ENCODE measurements at places on chromosomes 11 and 22.

- no peak for DNase-seq
Observed at GRCh38 chr22:40224702-40225101, 47.0 kb downstream of the TNRC6B start.

- DNase-seq: no peak
Observed at GRCh38 chr22:40193429-40194421, 16.0 kb downstream of the TNRC6B start.

GRCh38 chr11:30106222-30107181, 89.7 kb upstream of the KCNA4 start:
- DNase-seq: no peak

GRCh38 chr22:20773793-20774212, at the start of gene SERPIND1:
SERPIND1 (plus strand) TSS chr22:20774113; CDS start chr22:20779313, 5,200 bp downstream.
- DNase-seq: no peak

DNA sequence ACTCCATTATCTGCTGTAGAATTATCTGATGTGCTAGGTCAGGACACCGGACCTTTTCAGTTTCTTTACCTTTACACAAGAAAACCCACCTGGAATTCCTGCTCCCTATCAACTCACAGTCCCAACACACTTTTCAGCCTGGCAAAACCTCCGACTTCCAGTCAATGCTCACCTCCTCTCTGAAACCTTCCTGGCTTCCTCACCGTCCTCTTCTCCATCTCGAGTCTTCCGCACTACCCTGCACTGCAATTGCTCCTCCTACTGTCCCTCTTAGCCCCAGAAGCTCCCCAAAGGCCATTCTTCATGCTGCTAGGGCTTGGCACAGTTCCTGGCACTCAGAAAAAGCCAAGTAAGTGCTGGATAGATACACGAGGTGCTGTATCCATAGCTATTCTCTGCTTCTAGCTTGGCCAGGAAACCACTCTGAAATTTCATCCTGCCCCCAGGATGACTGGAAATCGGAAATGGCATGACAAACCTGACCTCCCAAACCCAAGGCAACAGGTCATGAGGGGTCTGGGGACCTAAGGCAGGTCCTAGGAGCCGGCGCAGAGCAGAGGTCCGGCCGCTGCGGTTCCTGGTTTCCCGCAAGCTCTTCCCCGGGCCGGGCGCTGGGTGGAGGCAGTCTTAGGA, 702 bp downstream of the SYN3 start:
- no peak for DNase-seq

GRCh38 chr11:62505440-62506091, 41.0 kb downstream of the AHNAK start:
- DNase-seq: no peak

- DNase-seq: no peak
Observed at GRCh38 chr11:115267871-115268270, 236.3 kb downstream of the CADM1 start.

- no peak for DNase-seq
Observed at GRCh38 chr11:116997071-116997470, 101.2 kb downstream of the SIK3 start.

- DNase-seq: no peak
Observed at GRCh38 chr22:43244402-43244801, 57.5 kb upstream of the TTLL12 start.

DNA sequence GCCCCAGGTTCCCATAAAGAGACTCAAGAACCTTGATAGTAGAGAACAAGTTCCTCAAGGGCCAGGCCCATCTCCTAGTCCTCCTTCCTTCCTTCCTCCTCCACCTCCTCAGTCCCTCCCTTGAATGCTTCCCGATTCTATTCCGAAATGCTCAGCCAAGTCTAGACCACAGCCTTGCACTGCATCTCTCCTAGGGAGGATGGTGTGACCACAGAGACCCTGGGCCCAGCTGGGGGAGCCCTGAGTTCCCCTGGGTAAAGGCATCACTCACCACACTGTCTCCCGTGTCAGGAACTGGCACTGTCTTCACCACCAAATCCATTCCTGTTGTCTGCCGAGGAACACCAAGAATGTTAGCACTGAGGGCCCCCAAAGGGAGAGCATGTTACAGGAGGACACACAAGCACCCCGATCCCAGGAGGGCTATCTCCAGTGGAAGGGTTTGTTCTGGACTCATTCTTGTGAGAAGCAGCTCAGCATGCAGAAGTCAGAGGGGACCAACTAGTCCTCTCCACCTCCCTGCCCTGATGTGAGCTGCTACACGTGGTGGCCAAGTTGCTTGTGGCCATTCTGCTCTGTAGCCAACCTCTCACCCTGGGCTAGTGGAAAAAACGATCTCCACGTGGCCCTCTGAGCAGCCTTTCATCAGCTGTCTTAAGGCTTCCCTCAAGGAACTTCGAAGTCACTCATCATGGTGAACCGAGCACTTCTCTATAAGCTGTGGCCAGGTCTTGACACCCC, 8.7 kb downstream of the IFT27 start:
- no peak for DNase-seq

GRCh38 chr22:43186272-43187170, at the start of gene TTLL12:
TTLL12 (minus strand) TSS chr22:43187134; CDS start chr22:43187069, 65 bp downstream.
- peak; percentile 45 for DNase-seq

GRCh38 chr11:47716692-47717091, 1.5 kb upstream of the AGBL2 start:
- no peak for DNase-seq

DNA sequence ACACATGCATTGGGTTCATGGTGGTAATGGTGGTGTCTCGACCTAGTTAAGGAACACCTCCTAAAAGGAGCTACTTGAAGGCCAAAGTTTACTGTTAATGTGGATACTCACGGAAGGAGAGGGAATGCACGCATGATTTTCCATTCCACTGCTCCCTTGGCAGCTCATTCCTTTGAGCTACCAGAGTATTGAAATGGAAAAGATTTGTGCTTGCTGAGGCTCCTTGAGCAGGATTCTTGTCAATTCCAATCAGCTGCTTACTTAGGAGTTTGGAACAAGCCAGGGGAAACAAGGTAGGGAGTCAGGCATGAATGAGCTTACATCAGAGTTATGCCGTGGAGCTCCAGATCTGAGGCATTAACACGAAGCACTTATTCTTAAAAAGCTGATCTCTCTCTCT, 108.8 kb downstream of the GRIA4 start:
- no peak for DNase-seq

GRCh38 chr11:72587696-72588095, 86.5 kb downstream of the PDE2A start:
- DNase-seq: no peak

GRCh38 chr22:44881624-44882023, 128.2 kb downstream of the PHF21B start:
- no peak for DNase-seq

GRCh38 chr11:121351083-121351630, 58.6 kb downstream of the SC5D start:
- no peak for DNase-seq

DNA sequence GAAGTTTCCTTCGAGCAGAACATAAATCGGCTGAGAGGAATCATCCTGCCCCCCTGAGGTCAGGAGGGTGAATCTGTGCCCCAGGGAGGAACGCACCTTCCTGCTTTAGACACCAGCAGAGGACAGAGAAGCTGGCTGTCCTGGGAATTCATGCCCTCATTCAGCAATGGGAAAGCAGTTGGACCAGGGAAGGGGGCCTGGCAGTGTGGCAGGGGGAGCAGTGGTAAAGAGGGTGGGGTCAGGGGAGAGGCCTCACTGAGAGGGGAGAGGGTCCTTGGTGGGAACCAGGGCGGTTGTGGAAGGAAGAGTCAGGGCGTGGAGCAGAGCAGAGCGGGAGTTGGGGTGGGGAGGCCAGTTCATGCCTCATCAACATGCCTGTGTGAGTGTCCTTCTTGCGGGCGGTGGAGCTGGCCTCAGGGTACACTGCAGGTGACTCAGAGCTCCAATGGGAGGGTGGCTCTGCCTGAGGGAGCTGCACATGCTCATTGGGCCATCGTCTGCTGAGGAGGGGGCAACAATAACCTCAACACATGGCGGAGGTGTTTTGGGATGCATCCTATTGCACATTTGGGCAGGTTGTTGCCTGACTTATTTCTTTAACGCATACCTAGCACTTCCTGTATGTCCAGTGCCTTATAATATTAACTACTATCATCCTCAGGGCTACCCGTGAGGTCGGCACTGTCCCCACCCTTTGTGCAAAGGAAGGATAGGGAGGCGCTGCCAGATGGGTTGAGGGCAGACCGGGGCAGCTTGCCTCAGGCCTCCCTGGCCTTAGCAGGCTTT, 23.2 kb downstream of the MED15 start:
- no peak for DNase-seq

- no peak for DNase-seq
Observed at GRCh38 chr11:78657968-78658839, 83.5 kb upstream of the NARS2 start.

DNA sequence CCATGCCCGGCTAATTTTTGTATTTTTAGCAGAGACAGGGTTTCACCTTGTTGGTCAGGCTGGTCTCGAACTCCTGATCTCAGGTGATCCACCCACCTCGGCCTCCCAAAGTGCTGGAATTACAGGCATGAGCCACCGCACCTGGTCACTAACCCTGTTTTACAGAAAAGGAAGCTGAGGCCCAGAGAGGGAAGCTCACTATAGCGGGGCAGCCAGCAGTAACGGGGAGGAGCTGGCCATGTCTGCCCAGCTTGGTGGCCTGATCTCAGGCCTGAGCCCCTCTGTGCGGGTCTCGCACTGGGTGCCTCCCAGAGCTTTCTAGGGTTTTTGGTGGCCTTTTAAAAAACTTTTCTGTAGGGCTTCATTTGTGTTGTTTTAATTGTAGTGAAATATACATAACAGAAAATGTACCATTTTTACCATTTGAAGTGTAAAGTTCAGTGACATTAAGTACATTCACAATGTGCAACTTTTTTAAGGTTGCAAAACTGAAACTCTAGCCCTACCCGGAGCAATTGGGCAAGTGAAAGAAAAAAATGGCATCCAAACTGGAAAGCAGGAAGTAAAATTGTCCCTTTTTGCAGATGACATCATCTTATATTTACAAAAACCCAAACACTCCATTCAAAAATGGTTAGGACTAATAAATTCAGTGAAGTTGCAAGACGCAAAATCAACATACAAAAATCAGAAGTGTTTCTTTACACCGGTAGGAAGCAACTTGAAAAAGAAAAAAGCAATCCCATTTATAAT, 14.5 kb upstream of the CYTH4 start:
- no peak for DNase-seq

- no peak for DNase-seq
Observed at GRCh38 chr11:71964641-71965040, 34.1 kb upstream of the IL18BP start.

GRCh38 chr11:114396916-114397315, 3.4 kb downstream of the C11orf71 start:
- DNase-seq: no peak

DNA sequence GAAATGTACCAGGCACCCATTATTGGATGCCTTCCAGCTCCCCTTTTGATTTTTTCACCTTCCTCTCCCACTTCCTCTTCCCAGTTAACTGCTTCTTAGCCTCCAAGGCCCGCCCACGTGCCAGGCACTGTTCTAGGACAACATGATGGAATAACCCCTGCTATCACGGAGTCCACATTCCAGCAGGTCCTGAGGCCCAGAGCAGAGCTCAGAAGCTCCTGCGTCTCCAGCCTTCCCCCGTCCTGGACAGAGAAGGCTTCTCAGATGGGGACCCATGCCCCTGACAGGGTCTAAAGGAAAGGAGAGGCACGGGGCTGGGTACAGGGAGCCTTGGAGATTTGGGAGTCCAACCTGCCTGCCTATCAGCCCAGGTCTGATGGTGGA, 29.1 kb downstream of the TRIM29 start:
- no peak for DNase-seq

GRCh38 chr22:23657727-23658126, 25.6 kb upstream of the DRICH1 start:
- no peak for DNase-seq

DNA sequence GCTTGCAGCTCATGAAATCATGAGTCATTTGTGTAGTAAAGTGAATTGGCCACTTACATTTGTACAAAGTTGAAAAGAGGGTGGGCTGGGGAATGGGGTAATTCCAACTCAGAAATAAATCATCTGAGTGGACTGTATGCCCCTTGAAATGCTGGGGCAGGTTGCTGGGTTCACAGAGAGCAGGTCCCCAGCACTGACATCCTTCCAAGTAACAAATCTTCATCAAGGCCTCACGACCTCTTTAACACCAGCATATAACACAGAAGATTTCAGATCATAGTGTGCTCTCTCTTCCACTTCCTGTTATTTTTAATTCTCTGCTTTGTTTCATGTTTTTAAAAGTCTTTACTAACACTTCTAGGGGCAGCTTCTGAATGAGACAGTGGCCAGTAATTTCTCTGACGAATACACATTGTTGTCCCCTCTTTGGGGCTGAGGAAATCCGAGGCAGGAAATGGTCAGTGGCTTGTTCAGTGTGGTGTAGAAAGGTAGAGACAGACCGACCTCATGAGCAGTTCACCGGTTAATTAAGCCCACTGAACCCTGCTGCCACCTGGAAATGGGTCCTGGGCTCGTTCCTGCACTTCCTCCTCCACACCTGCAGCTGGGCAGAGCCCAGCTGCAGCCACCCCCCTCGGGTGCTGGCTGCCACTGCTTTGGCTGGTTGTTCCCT, 127.7 kb downstream of the MAML2 start:
- no peak for DNase-seq

Data from NCI-H345 (cell line).